ENCODE measurements at places on chromosomes 6 and 20. TPM values are rescaled to one million over a fixed set of nuclear protein-coding genes. Genes with fewer than 3 reads are reported as not detected.

DNA sequence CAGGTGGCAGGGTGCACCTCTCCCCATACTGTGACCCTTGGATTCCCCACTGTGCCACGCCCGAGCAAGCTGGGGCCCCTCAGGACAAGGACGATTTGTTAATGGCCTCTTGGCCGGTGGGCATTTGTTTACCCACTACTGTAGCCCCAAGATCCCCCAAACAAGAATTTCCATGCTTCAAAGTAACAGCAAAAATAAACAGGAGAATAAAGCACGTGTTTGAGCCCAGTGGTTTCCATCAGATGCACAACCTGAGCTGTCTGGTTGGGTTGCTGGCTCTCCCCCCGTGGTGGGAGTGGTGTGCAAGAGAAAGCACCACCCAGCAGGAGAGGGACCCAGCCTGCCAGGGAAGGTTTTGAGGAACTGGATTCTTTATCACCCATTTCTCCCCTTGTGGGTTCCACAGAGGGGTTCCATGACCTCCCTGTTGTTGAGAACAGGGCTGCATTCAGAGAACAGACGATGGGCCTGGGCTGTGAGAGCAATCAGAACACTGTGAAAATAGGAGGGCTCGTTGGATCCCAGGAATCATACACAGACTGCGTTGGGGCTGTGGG lies 4.8 kb downstream of the CD93 start:
- no peak for DNase-seq

DNA sequence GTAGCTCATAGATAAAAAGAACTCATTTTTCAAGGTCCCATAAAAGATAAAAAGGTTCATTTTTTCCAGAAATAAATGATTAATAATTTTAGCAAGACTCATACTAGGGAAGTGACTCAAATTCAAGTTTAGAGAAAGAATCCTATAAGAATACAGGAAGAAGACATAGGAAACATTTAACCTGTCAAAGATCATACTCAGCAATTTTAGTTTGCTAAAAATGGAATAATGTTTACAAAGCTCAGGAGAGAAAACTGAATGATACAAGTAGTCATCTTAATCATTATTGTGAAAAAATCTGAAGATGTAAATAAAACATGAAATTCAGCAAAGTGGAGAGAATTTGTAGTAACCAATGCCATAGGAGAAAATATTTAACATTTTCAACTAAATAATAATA lies 926.6 kb downstream of the TBC1D32 start:
- DNase-seq, result no peak

DNA sequence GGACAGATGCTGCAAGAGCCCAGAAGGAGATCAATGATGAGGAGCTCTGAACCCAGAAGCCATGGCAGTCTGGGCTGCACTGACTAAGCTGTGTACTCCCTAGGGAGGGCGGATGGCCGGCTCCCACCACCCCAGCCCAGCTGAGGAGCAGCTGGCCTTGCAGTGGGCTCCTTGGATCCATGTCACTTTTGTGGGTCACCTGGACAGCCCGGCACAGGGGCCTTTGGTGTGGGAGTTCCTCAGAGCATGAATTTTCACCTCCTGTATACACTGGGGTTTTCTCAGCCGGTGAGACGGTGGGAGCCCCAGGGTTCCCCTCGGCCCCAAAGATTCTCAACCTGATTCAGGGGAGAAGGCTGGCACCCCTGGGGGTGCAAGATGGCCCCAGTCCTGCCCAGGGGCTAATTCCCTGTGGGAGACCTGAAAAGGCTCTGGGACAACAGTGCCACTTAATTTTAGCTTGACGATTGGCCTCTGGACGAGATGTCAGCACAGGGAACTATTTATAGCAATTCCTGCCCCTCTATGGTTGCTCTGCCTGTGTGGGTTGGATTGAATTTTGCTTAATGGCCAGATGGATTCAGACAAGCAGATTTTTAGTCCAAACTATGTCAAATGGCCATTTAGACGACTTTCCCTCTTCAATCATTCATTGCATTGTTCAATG lies 121.6 kb upstream of the PMEPA1 start:
- DNase-seq, result no peak

GRCh38 chr6:133705731-133706130 lies 183.2 kb upstream of the TCF21 start:
- DNase-seq, result no peak

DNA sequence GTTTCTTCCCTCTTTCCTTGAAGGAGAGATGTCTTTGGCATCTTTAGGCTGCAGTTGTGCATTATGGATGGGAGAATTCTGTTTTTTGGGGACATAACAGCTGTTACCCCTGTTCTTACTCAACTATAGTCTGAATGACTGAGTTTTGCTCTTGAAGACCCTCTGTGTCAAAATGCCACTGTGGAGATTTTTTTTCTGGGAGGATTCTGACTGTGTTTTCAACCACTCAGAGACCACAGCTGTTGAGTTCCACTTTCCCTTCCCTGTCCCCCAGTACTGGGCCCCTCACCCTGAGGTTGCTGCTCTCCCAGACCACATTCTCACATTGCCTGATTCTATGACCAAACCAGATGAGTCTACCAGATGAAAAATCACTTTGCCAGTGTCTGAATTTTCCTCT lies 48.1 kb downstream of the NKX2-2 start:
- no peak for DNase-seq

- no peak for DNase-seq
These were observed 35.2 kb downstream of the KIAA1755 start for GRCh38 chr20:38225240-38225899.

- no peak for DNase-seq
These were observed 27.4 kb upstream of the IGF2R start for GRCh38 chr6:159941286-159942113.

The ZSCAN23 gene
- total RNA-seq, result 4.7 TPM

The ATXN1 gene
- total RNA-seq, result 10.4 TPM

The TRAPPC3L gene
- total RNA-seq, result not detected

The SIGLEC1 gene
- total RNA-seq, result not detected

The EEF1E1 gene
- 46.6 TPM for total RNA-seq

The ADISSP gene
- total RNA-seq, result 38.1 TPM
